Bone marrow (tissue), 2 donors: ENCODE measurements at places on chromosomes 7 and 10.

DNA sequence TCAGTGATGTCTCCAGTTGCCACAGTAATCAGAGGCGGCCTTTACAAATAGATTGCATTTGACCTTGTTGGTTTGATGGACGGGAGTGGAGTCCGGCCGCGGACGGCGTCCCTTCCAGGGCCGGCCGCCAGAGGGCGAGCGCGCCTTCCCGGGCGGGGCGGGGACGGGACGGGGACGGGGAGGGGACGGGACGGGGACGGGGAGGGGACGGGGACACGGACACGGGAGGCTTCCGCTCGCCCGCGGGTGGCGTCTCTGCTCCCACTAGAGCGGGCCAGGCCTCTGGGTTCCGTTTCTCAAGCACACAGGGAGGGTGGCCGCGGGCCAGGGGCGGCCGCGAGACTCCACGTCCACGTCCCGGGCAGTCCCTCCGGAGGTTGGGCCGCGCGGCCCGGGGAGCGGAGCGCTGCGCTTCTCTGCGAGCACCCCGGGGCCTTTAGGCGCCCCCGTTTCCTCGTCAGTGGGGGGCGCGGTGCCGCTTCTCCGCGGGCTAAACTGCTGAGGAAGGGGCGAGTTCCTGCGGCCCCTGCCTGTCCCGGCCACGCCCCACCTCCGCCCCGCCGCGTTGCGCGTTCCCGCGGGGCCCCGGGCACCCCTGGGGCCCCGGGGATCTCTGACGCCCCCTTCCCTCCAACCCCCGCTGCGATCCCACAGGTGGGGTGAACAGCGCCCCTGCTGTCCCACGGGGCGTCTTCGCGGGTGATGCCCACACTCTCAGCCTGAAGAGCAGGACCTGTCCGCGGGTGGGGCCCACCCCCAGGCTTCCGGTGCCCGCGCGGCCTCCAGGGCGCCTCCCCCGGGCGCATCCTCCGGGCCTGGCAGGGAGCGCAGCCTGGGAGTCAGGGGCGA is 84.2 kb upstream of the MKI67 start:
- no peak for DNase-seq

GRCh38 chr10:84076540-84077195 is 62.6 kb upstream of the GHITM start:
- no peak for DNase-seq

- DNase-seq: no peak
Measured at GRCh38 chr7:114026486-114027089, 107.8 kb upstream of the PPP1R3A start.

GRCh38 chr7:138008019-138008587 is 6.2 kb upstream of the CREB3L2 start:
- DNase-seq: no peak

DNA sequence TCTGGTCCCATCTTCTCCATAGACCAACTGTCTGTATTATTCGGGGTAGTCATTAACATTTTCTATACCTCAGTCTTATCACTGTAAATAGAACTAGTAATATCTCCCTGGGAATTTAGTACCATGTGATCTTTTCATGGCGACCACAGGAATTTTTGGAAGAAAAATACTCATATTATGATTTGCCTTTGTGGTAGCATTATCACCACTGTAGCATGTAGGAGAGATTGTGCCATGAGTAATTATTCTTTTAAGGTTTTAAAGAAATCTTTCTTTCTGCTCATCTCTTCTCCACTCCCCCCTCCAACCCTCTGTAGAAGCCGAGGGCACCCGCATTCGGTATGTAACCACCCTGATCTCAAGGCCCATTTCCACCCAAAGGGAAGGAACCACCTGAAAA is 25.0 kb downstream of the ZNF365 start:
- DNase-seq: no peak

DNA sequence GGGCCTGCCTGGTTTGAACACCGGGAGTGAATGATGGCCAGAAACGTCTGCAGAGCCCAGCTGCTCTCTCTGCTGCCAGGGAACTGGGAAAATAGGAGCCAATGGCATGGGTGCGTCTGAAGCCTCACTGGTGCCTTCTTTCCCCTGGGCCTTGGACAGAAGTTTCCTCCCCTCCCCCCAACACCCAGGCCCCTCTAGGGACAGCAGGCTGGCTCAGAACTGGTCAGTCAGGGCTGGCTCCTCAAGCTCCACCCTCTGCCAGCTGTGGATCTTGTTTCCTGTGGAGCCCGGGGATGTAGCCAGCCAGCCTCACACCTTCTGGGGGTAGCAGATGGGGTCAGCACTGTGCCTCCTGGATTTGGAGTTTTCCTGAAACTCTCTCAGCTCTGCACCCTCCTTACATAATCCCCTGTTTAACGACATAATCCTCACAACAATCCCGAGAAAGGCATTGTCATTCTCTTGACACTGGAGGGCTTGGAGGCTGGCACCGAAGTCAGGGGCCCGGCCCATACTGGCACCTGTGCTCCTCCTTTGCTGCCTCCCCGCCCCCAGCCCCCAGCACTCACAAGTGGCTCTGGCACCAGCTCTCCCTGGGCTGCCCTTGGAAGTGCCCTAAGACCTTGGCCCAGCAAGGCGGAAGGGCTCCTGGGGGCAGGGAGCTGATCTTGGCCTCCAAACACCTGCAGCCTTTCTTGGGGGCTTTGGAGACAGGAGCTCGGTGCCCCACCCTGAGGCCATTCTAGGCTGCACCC is 5.7 kb downstream of the LDB3 start:
- DNase-seq: no peak

DNA sequence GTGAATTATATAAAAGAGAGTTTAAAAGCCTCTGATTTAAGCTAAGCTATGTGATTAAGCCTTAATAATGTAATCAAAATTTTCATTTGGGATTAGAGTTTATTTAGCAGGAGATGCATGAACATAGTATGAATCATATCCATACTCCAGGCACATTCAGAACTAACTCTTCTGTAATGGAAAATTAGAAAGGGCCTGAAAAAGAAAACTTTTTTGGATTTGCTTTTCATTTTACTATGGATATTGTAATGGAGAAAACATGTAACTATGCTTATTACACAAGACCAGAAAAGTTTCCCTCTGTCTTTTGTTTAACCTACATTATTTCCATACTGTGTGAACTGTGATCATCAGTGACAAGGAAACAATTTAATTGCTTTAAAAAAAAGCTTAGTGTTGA is 22.0 kb downstream of the TES start:
- DNase-seq: no peak

- no peak for DNase-seq
Measured at GRCh38 chr7:131068604-131069021, 259.1 kb upstream of the MKLN1 start.

- no peak for DNase-seq
Measured at GRCh38 chr10:86644794-86645445, 9.4 kb upstream of the OPN4 start.

DNA sequence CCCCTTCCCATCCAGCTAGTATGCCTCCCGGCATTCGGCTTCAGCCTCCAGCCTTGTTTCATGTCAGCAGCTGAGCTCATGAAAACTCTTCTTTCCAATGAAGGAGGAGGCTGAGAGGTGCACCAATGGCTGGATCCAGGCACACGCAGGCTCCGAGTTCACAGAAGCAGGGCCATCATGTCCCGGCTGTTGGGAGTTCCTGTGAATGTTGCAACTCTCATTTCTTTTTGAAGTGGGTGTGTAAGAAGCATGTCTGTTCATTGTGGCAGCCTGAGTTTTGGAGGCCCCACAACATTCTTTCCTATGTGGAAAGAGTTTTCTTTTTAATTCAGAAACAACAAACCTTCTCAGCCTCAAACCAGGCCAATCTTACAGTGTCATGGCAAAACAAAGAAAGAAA is 89.7 kb downstream of the PTPRE start:
- DNase-seq: no peak

DNA sequence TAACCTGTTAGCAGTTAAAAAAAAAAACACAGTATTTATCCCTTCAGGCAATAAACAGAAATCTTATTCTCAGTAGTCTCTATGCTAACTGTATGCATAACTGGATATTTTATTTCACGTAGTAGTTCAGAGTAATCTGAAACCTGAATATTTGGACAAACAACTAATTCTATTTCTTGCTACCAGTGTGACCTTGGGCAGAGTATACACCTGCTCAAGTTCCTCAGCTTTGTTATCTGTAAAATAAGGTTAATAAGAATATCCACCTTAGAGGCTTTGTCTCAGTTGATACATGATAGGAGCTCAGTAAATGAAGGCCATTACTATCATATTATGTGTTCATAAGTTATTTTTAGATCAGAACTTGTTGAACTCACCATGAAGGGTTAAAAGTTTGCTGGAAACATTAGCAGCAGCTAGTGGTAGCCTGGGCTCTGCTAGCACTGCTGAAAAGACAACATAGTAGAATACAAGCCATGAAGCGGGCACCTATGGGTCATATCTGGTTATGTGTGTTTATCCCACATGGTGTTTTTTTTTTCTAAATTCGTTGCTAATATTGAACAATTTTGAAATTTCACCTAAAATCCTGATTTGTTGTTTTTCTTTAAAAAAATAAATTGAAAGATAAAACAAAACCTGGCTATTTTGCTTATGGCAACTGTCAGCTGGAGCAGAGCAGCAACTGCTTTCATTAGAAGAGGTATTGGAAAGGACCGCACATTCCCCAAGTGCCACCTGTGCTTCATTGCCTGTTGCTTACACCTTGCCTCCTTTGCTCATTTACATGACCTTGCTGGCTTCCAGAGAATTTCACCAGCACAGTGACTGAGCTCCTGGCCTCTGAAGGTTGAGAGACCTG is 303.0 kb downstream of the PRKG1 start:
- no peak for DNase-seq

DNA sequence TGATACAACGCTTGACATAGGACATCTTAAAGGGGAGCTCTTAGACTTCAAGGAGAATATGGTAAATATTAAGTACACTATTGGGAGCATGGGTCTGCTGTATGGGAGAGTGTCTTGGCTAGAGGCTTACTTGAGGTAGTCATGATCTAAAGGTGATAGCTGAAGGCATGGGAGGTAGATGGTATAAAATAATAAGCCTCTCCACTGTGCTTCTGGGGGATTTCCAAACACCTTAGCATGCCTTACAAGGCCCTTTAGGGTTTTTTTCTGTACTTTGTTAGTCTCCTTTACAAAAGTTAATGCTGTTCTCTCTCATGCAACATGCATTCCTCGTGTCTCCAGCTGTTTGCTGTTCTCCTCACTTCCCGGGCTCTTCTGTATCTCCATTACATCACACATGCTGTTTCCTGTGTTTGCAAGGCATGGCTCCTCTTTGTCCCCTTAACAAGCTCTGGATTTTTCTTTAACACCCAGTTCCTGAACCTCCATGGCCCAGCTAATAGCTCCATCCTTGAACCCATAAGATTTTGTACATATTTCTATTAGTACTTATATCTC is 449.7 kb downstream of the AUTS2 start:
- no peak for DNase-seq

DNA sequence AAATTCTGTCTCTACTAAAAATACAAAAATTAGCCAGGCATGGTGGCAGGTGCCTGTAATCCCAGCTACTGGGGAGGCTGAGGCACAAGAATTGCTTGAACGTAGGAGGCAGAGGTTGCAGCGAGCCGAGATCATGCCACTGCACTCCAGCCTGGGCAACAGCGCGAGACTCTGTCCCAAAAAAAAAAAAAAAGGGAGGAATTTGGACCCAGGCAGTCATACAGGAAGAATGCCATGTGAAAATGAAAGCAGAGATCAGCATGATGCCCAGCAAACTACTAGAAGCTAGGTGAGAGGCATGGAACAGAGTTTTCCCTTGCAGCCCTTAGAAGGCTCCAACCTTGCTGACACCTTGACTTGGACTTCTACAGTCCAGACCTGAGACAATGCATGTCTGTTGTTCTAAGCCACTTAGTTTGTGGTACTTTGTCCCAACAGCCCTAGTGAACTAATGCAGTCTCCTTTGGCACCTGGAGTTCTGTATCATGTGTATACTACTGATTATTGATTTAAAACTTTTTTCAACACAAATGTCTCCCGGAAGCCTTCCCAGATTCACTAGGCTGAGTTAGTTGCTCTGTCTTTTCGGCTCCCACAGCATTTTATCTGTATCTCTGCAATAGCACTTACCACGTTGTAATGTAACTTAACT is 10.2 kb upstream of the BAG3 start:
- no peak for DNase-seq

DNA sequence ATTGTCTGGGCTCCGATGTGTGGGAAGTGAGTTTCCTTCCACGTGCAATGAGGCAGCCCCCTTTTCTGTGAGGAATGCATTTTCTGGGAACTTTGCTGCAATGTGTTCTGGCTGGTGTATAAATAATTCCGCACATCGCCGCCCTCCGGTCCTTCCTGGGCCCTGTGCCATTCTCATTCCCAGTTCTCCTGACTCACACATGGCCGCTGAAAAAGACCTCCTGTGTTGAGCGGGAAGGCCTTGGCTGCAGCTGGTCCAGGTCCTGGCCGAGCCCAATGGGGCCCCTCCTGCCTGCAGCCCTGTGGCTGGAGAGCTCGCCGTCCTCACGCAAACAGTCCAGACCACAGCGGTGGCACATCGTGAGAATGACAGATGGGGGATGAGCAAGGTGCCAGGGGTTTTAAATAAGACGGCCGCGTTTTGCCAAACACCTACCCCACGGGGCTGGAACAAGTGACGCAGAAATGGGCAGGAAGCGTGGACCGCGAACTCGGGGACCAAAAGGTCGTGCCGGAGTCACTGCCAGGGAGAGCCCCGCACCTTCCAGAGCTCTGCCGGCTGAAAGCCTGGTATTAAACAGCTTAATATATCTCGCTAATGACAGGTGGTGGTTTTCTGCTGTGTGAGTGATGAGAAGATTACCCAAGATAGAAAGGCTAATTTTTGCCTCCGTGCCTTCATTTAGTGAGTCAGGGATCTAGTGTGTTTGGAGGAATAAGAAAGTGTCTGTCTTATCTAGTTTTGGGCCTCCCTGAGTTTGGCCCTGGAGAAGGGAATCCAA is 37.0 kb downstream of the FAM20C start:
- no peak for DNase-seq

GRCh38 chr10:625333-625696 is 64.2 kb downstream of the DIP2C start:
- no peak for DNase-seq

DNA sequence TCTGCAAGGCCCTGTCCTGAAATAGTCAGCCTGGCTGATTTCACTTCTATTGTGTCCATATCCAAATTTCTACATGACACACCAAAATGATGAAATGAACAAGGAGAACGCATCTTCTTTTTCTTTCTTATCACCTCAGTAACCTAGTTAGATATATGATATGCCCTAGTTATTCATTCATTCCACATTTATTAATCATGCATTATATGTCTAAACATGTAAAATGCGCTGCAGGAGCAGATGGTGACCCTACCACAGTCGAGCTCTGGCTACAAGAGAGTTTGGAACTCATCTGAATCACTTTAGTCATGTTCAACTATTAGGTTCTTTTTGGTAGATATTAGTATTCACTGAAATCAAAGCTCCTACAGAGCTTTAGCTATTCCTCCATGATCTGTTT is 31.8 kb upstream of the VPS41 start:
- no peak for DNase-seq

GRCh38 chr10:13961853-13962252 is 368.9 kb downstream of the FRMD4A start:
- no peak for DNase-seq
